HT1080 (cell line): ENCODE measurements at places on chromosomes 12 and 14. TPM values are rescaled to one million over a fixed set of nuclear protein-coding genes. Genes with fewer than 3 reads are reported as not detected.

DNA sequence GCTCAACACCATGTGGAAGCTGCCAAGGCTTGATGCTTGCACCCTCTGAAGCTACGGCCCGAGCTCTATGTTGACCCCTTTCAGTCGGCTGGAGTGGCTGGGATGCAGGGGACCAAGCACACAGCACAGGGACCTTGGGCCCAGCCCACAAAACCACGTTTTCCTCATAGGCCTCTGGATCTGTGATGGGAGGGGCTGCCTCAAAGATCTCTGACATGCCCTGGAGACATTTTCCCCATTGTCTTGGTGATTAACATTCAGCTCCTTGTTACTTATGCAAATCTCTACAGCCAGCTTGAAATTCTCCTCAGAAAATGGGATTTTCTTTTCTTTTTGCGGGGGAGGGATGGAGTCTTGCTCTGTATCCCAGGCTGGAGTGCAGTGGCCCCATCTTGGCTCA lies 46.3 kb downstream of the MON2 start:
- DNase-seq = no peak

DNA sequence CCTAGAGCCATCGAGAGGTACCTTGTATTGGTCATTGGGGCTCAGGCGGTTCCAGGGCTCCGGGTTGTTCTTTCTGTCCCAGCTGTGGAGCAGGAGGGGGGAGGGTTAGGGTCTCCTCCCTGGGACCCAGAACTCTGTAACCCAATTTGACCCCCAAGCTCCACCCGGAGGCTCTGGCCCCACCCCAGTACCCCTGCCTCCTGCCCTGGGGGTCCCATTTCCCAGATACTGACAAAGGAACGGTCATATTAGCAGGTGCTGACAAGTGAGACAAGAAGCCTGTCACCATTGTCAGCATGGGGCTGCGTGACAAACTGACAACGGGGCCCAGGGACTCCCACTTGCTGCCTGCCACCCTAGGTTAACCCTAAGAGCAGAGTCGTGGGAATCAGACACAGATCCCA lies 6.2 kb downstream of the SHMT2 start:
- DNase-seq = no peak

GRCh38 chr14:95871531-95871930 lies 5.1 kb upstream of the TUNAR start:
- no peak for DNase-seq

DNA sequence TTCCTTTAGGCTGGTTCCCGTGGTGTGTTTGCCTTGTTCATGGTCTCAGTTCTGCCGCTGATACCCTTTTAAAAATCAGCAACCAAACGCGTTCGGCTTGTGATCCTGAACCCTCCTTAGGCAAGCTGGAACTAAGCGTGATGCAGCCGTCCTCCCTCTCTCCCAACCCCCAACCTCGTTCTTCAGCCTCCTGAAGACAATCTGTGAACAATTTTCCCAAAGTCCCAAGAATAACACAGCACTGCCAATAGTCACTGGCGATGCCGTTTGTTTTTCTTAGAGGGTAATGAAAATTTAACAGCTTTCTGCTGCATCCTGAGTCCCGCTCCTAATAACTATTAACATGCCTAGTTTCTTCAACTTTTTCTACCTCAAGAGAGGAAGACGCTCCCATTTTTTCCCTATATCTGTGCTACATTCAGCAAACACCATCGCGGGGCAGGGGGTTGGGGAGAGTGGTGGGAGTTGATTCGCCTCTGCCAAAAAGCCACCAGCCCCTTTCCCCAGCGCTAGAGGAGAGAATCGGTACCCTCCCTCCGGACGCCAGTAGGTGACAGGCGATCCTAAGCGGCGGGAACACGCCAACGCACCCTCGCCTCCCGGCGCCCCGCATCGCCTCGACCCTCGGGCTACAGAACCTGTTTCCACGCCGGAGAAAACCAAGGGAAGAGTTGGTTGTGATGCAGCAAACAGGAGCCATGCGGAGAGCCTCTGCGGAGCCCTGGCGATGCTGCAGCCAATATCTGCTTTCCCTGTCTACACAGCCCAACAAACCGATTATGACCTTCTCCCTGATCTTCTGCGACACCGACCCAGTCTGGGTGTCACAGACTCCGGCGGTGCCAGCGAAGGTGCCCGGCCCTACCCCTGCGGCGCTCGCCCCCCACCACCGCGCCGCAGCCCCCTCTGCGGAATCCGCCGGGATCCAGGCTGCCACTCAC lies 752 bp downstream of the PRICKLE1 start:
- peak; percentile 28 for DNase-seq

GRCh38 chr12:13087766-13088165 lies 15.7 kb downstream of the GSG1 start:
- no peak for DNase-seq

GRCh38 chr12:67319936-67320335 lies 50.8 kb downstream of the CAND1 start:
- no peak for DNase-seq

DNA sequence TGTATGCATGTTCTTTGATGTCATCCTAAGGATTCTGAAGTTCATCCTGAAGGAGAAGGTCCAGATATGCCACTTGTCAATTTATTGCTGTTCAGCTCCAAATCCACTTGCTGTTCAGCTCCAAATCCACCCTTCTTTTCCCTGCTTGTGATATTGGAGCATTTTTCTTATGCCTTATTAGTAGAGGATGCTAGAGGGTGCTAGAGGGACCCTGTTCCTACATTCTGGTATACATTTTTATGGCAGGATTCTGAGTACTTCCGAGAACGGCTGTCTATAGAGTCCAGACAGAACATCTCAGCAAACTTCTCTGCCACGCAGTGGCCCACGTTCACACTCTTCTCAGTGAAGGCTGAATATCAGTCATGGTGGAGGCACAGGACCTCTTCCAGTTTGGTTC lies 406.7 kb downstream of the NOVA1 start:
- peak; percentile 21 for DNase-seq

- DNase-seq = no peak
Observed at GRCh38 chr12:52149182-52149641, 42.6 kb downstream of the KRT80 start.

The RD3L gene
- not detected in 2 replicates for total RNA-seq

The KRT6A gene
- not detected in 2 replicates for total RNA-seq

The NPFF gene
- total RNA-seq = not detected in 2 replicates

The NOS1 gene
- total RNA-seq = 0.02 and 0.03 TPM in 2 replicates
